KBM-7 (cell line): ENCODE measurements at places on chromosomes 2 and 18.

- DNase-seq = no peak
Measured at GRCh38 chr2:141959941-141960340, 170.9 kb downstream of the LRP1B start.

GRCh38 chr2:69781321-69782248, 39.7 kb downstream of the ANXA4 start:
- peak; percentile 28 for DNase-seq

DNA sequence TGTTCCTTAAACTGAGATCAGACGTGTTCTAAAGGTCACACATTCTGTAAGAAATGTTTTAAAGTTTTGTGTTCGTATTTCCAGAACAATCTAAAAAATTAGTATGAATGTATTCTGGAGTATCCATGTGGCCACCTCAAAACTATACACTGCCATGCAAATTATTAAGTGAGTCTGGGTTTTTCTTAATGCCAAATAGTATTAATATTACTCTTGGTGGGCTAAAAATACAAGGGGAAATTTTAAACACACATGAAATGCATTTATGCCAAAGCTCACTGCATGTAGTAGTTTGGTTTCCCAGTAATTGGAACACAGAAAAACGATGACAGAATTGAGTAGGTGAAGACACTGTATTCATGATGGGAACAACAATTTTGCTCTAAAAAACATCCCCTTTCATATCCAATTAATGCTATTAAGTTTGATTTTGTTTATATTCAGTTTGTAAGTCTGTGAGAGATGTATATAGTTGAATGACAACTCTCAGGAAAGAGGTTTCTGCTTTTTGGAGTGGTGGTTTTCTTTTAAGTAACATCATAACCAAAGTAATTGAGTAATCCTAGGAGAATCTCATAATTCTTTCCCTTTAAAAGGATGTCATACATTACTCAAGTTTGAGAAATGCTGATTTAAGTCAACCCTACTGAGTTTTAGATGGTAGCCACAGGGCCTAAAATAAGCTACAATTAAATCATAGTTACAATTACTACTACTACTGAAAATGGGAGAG, 75.7 kb upstream of the CDCA7 start:
- no peak for DNase-seq

- DNase-seq = no peak
Measured at GRCh38 chr2:35989503-35989902, 366.1 kb upstream of the CRIM1 start.

GRCh38 chr2:239312081-239312511, 88.7 kb downstream of the HDAC4 start:
- DNase-seq = no peak

- no peak for DNase-seq
Measured at GRCh38 chr18:70500748-70501147, 211.9 kb downstream of the SOCS6 start.

DNA sequence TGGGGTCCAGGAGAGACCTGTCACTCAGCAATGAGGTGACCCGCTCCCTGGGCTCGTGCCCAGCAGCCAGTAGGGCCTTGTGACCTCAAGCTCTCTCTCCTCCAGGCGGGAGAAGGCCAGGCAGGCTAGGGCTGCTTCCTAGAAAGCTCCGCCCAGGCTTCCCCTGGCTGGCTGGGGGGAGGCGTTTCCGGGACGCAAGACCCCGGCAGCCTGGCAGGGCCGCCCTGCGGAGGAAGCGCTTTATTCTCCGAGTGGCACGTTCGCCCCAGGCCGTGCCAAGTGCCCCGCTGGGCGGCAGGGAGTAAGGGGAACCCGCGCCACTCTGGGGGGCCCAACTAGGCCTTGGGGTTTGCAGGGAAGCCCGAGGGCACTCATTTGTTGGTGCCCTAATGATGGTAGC, 21.2 kb upstream of the EPAS1 start:
- peak; percentile 64 for DNase-seq

DNA sequence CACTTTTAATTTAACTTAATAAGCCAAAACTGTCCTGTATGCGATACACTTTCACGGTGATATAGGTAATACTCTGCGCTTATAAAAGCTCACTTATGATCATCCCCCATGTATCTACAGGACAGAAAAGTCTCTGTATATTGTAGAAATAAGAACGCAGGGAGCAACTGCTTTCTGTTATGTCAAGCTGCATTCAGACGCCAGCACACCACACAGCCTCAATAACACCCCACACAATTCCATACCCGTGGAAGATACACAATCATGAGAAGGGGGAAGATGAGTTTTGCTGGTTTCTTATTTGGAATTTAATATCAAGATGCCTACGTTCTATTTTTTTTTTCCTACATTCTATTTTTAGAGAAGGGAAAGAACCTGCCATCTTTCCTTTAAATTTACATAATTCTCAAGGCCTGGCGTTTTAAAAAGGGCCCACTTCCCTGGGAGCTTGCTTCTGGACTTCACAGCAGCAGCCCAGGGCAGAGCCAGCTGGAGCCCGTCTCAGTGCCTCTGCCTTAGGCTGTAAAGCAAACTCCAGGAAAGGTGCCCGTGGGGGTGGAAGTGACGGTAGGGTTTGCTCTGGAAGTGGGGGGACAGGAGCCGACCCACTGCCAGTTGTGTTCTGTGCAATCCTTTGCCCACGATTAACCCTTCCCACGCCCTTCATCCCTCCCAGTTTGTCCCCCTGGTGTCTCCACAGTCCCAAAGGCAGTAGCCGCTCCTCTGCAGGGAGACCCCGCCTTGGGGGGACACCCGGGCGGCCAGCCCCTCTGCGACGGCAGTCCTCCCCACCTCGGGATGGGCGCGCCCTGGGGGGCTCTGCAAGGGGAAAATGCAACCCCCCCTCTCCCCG, 5.3 kb downstream of the PTGR3 start:
- DNase-seq = no peak

DNA sequence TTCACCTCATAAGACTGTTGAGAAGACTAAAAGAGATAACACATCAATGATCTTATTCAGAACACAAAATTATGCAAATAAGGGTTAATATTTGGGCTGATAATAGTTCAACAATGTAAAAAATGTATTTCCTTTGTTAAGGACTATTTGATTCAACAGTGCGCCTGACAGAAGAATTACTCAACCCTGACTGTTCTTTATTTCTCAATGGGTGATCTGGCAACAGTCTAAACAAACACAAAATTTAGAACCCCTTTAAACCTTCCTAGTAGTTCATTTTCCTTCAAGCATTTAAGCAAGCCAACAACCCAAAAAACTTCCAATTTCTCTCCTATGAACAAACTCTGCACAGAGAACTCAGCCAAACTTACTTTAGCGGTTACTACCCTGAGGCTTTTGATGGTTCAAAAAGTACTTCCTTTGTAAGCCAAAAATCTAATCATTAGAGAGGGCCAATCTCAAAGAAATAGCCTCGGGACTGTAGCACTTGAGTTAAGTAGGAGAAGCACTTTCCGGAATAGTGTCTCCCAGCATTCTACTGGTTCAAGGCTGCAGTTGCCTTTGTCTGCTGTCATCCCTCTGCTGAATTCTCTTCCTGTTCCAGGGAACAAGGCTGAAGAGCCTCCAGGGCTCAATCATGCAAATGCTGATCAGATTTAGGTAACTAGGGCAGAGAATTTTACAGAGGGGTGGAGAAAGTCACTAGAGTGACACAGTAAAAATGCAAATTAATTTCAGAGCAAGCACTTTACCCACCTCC, 40.9 kb upstream of the MAPK4 start:
- no peak for DNase-seq
